Activated CD4-positive, alpha-beta T cell treated with anti-CD3 and anti-CD28 coated beads for 36 hours (primary cell): ENCODE measurements at places on chromosomes 3 and 15.

- no peaks in the 10 kb centered on the region for H3K4me1 ChIP-seq
- no peaks in the 10 kb centered on the region for H3K36me3 ChIP-seq
- no peak overlapping the region for H3K4me3 ChIP-seq
- peaks cover 19% of the 10 kb centered on the region for H3K27me3 ChIP-seq
Observed at GRCh38 chr15:39445931-39446330, 134.9 kb upstream of the THBS1 start.

- H3K4me3 ChIP-seq = no peak overlapping the region
- H3K27ac ChIP-seq = no peak overlapping the region
- H3K4me1 ChIP-seq = no peaks in the 10 kb centered on the region
- H3K27me3 ChIP-seq = no peaks in the 10 kb centered on the region
- H3K36me3 ChIP-seq = no peaks in the 10 kb centered on the region
Observed at GRCh38 chr3:164470471-164470870, 607.8 kb downstream of the SI start.

GRCh38 chr3:22045882-22046281, 294.9 kb upstream of the ZNF385D start:
- no peaks in the 10 kb centered on the region for H3K27me3 ChIP-seq
- H3K27ac ChIP-seq = no peak overlapping the region
- H3K36me3 ChIP-seq = no peaks in the 10 kb centered on the region

DNA sequence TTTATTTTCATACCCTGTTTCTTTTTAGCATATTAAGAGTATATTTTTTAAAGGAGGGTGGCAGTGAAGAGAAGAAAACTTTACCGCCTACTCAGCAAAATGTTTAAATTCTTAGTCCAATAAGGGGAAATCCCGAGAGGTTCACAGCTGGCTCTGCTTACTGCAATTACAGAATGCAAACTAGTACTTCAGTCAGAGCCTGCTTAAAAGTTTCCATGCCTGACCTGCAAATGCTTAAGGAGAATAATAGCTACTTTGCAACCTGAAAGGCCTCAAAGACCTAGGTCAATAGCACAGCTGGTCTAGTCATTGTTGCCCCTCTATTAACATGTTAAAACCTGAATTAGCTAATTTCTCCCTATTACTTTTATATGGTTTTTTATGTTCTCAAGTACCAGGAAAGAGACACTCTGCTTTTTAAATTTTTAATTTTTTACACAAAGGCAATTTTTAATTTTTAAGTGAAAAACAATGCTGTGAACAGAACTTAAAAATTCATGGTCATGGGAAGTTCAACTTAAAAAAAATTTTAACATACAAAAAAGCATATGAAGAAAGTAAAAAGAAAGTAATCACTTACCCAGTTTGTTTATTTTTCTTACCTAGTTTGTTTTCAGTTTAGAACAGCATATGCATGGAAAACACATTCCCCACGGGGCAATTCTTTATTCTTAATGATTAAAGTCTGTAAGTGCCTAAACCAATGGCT, 79.2 kb downstream of the P3H2 start:
- no peak for DNase-seq
- no peaks in the 10 kb centered on the region for H3K4me1 ChIP-seq

DNA sequence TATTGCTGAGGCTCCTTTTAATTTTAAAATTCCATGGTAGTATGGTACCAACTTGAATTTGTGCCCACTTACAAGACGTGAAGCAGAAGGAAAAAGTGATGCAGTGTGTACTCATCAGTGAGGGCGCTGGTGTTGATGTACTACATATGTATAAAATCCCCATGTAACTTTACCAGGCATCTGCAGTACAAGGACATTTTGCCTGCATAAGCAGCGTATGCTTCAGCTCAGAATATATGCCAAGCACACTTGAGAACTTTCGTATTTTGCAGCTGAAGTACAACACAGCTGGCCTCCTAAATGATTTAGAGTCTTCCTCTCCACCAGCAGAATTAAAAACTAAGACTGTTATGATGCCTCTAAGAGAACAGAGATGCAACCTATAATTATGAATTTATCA, 108.9 kb downstream of the RYR3 start:
- no peaks in the 10 kb centered on the region for H3K4me1 ChIP-seq
- H3K27ac ChIP-seq = no peak overlapping the region
- DNase-seq = no peak
- no peaks in the 10 kb centered on the region for H3K36me3 ChIP-seq
- no peak overlapping the region for H3K4me3 ChIP-seq
